Calu3 (cell line): ENCODE measurements at places on chromosomes 7 and 10.

- DNase-seq, result peak; percentile 83
Measured at GRCh38 chr10:71486484-71487114, 89.9 kb downstream of the CDH23 start.

DNA sequence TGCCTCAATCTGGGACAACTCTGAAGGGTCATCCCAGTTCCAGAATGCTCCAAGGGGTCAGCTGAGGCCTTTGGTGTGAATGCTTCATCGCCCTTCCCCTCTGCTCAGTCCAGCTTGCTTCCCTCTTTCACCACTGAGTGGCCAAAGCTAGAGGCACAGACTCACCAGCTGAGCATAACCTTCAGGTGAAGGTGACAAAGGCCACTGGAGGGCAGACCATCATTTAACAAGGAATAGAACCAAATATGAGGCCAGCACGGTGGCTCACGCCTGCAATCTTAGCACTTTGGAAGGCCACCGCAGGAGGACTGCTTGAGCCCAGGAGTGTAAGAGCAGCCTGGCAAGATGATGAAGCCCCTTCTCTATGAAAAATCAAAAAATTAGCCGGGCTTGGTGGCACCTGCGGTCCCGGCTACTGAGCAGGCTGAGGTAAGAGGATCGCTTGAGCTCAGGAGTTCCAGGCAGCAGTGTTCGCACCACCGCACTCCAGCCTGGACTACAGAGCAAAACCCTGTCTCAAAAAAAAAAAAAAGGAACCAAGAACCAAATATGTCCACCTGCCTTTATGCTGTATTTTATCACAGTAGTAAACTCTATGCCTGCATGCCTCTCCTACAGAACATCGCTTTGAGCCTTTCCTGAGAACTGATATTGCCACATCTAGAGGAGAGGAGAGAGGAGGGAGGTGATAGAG, 13.4 kb downstream of the PRKAG2 start:
- DNase-seq, result no peak

DNA sequence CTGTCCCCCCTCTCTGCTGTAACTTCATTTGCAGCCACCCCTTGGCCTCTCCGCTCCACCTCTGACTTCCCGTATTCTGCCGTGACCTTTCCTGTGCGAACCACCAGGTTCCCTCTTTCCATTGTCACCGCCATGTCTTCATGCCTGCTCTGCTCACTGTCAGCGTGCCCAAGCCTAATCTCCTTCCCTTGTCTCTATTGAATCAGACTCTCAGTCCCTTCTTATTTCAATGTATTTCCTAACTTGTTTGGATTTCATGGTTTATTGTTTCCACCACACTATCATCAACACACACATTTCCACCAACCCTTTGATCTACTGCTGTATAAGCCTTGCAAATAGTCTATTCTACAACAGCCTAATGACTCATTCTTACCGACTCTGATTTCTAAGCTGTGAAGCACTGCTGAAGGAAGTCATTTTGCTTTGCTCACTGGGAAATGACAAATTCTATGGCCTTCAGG, 30.0 kb upstream of the INHBA start:
- no peak for DNase-seq

GRCh38 chr10:49600781-49601400, 9.2 kb upstream of the SLC18A3 start:
- DNase-seq, result no peak

DNA sequence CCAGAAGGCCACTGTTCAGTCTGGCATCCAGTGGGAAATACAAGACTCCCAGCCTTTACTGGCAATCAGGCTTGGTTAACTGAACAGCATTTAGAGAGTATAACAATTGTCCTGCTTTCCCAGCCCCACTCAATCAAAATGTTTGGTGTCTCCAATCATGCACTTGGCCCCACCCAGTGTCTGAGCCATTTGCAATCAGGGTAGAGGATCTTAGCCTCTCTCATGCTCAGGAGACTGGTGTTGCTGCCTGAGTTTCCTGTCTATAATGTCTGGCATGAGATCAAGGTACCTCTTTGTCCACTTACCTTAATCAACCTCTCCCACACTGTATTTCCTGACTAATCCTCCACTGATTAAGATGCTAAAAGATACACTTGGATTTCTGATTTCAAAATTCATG, 290.2 kb upstream of the GHITM start:
- DNase-seq, result no peak

- DNase-seq, result no peak
Measured at GRCh38 chr10:101258179-101258885, 29.1 kb upstream of the LBX1 start.

- DNase-seq, result no peak
Measured at GRCh38 chr10:113127261-113127900, 177.3 kb downstream of the TCF7L2 start.

DNA sequence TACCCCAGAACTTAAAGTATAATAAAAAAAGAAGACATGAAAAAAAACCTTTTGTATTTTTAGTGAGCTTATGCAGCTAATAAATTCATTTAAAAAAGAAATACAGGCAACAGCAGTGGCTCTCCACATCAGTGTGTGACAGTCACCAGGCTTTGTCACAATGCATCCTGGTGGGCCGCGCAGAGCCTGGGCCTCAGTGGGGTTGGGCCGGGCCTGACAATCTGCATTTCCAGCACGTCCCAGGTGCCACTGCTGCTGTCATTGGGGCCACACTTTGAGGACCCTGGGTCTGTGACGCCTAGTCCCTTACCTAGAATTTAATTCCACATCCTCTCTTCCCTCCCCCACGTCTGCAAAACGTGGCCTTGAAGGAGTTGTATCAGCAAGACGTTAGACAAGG, 284.5 kb downstream of the ADARB2 start:
- DNase-seq, result no peak

GRCh38 chr7:85392326-85392725, 205.5 kb upstream of the SEMA3D start:
- no peak for DNase-seq

DNA sequence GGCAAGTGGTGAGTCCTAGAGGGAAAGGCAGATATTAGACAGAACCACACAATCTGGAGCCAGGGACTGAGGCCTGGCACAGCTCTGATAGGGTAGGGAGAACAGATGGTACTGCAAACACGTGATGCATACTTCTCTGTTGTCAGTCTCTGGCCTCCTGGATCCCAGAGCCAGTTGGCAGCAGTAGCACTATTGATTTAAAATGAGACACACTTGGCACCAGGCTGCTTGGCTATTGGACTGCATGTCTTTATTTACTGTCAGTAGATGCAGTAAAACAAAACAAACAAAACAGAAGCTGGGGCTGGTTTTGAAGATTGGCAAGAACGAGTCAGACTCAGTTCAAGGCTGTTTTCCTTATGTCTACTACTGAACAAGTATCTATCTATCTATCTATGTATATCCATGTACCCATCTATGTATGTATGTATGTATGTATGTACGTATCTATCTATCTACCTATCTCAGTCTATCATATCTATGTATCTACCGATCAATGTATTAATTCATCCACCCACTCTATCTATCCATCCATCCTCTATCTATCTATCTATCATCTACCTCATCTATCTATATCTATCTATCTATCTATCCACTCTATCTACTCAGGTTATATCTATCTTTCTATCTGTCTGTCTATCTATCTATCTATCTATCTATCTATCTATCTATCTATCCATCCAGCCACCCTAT, 23.4 kb upstream of the MGAM2 start:
- DNase-seq, result no peak

DNA sequence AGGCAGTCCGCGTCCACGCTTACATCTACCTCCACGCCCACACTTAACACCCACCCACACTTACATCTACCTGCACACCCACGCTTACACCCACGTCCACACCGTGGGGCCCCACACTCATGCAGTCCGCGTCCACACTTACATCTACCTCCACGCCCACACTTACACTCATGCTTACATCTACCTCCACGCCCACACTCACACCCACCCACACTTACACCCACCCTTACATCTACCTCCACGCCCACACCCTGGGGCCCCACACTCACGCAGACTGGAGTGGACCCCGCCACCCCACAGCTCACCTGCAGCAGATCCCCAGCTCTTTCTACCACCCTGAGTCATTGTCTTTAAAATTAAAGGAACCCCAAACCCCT, 32.4 kb upstream of the PWWP2B start:
- DNase-seq, result no peak

GRCh38 chr7:156166692-156167416, 354.6 kb upstream of the SHH start:
- DNase-seq, result no peak

DNA sequence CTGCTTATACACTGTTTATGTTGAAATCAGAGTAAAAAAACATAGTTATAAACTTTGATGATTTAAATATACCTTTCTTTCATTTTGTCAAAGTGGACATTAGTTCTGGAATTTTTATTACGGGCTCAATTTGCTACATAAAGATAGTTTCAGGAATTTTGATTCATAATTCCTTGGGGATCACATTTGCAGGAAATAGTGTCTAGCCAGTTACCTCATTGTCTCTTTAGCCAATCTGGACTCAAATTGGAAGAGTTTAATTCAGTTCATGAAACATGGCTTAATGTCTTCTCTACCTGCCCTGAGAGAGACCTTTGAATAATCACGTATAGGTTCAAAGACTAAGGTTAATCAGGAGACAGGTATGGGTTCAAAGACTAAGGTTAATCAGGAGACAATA, 262.6 kb downstream of the HGF start:
- no peak for DNase-seq

GRCh38 chr7:24401628-24402593, 117.9 kb downstream of the NPY start:
- no peak for DNase-seq

GRCh38 chr7:48114115-48114514, 25.1 kb downstream of the UPP1 start:
- no peak for DNase-seq

GRCh38 chr7:5693529-5693928, 87.9 kb downstream of the RNF216 start:
- peak; percentile 13 for DNase-seq

GRCh38 chr7:33109758-33110238, 594 bp upstream of the RP9 start:
- DNase-seq, result no peak

GRCh38 chr7:36474283-36475010, 84.8 kb downstream of the ANLN start:
- no peak for DNase-seq

- peak; percentile 31 for DNase-seq
Measured at GRCh38 chr7:101121991-101122932, 4.6 kb upstream of the SERPINE1 start.

DNA sequence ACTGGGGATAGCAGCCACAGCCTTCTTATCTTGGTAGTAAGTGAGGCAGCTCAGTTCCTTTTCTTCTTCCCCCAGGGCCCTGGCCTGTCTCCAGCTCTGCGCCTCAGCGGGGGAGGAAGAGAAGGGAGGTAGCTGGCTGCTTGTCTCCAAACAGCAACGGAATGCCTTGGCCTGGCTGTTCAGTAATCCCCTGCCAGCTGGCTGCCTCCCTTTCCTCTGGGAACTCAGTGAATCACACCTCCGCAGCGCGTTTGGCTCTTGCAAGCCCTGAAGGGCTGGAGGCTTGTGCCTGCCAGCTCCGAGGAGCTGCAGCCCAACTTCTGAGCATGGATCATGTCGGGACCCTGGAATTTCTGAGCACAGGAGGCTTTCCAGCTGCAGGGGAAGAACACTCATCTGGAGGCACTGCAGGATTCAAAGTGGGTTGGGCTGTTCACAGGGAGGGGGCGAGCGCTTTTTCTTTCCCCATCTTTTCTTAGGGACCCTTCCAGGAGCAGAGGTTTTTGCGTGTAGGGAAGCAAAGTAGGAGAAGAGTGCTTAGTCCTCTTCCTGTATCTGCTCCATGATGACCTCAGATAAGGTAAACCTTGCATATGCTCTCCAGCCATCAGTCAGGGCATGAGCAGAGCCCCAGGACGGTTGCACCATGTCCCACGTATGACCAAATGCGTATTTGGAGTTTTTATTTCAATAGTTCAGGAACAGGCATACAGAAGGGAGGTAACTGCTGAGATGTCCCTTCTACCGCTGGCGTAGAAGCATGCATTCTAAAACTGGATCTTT, 253.2 kb upstream of the INHBA start:
- peak; percentile 35 for DNase-seq

DNA sequence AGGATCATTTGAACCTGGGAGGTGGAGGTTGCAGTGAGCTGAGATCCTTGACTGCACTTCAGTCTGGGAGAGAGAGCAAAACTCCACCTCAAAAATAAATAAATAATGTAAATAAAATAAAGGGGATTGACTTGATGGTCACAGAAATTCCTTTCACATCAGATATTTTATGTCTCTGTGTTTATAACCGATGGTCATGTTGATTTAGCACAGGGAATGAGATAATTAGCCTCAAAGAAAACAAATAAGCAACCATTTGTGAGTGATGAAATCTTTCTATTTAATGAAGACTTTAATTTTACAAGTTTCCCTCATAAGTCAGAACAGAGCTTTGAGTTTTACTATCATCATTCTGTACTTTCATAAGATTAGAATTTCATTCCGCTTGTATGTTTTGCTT, 64.8 kb upstream of the NUPR2 start:
- no peak for DNase-seq

GRCh38 chr10:6328699-6329423, 126.1 kb downstream of the PFKFB3 start:
- DNase-seq, result no peak

DNA sequence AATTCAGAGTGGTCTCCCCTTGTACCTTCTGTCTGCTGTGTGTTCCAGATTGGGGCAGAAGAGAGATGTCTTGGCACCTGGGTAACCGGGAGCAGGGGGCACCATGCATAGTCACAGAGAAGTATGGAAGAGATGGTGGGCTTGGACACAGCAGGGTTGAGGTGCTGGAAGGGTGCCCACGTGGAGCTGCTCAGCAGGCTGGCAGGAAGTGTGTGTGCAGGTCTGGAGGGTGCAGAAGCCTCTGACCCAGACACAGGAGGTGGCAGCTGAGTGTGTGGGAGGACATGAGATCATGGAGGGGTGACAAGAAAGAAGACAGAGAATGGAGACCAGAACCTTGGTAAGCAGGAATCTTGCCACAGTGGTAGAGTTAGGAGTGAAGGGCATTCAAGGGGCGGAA, 42.3 kb upstream of the DUSP5 start:
- no peak for DNase-seq

DNA sequence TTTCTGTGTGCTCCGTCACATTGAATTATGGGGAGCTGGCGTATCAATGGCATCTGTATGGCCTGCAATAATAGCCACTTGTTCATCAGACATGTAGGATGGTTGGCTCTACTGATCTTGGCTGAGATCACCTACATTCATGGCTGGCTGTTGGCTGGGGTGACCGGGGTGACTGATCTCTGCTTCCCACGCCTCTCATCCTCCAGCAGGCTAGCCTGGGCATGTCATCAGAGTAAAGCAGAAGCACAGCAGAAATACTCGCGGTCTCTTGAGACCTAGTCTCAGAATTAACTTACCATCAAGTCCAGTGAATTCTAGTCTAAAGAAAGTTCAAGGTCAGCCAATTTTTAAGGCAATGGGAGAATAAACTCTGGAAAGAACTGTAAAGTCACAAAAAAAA, 257.7 kb upstream of the GLI3 start:
- no peak for DNase-seq

GRCh38 chr7:101764221-101764620, 53.2 kb upstream of the CUX1 start:
- no peak for DNase-seq
